Pericardium fibroblast (primary cell): ENCODE measurements at places on chromosomes 7 and 10. TPM values are rescaled to one million over a fixed set of nuclear protein-coding genes. Genes with fewer than 3 reads are reported as not detected.

UCMA gene
- not detected in 2 replicates for total RNA-seq

HTRA1 gene
- 523 and 726 TPM in 2 replicates for total RNA-seq

ITIH2 gene
- not detected in 2 replicates for total RNA-seq

AMZ1 gene
- 0.12 TPM in 1 of 2 replicates, not detected in the other for total RNA-seq

HOXA3 gene
- 4.0 and 8.3 TPM in 2 replicates for total RNA-seq

MMP21 gene
- not detected in 2 replicates for total RNA-seq

OR2A12 gene
- not detected in 2 replicates for total RNA-seq

ITGA8 gene
- 0.94 and 3.5 TPM in 2 replicates for total RNA-seq

GHITM gene
- total RNA-seq = 117 and 124 TPM in 2 replicates

CRPPA gene
- 0.93 and 0.94 TPM in 2 replicates for total RNA-seq
